Activated CD8-positive, alpha-beta T cell treated with anti-CD3 and anti-CD28 coated beads for 36 hours (primary cell): ENCODE measurements at places on chromosomes 5 and 9. TPM values are rescaled to one million over a fixed set of nuclear protein-coding genes. Genes with fewer than 3 reads are reported as not detected.

Gene UNC13B
- total RNA-seq, result 1.3 TPM

Gene GKAP1
- 4.4 TPM for total RNA-seq

DNA sequence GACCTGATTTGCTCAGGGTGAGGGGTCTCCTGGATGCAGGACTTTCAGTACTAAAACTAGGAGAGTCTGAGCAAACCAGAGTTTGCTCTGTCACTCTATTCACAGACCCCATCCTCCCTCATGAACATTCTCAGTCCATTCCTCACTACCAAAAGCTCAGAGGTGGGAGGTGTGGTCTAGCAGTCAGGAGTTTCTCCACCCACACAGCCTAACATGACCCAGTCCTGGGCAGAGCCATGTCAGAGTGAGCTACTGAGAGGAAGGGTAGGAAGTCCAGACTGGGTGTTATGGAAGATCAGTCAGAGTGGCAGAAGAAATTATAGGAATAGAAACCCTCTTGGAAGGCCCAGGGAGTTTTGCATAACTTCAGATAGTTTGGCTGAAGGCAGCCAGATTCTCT lies 113.3 kb upstream of the GRAMD2B start:
- no peak for DNase-seq
- no peaks in the 10 kb centered on the region for H3K36me3 ChIP-seq
- H3K27ac ChIP-seq, result no peak overlapping the region
- no peaks in the 10 kb centered on the region for H3K4me1 ChIP-seq

GRCh38 chr9:92432350-92432749 lies 8.1 kb upstream of the OMD start:
- H3K36me3 ChIP-seq, result peaks cover 1% of the 10 kb centered on the region
- no peaks in the 10 kb centered on the region for H3K27me3 ChIP-seq
- H3K4me3 ChIP-seq, result no peak overlapping the region
- no peak for DNase-seq
- H3K27ac ChIP-seq, result no peak overlapping the region
- H3K4me1 ChIP-seq, result no peaks in the 10 kb centered on the region

DNA sequence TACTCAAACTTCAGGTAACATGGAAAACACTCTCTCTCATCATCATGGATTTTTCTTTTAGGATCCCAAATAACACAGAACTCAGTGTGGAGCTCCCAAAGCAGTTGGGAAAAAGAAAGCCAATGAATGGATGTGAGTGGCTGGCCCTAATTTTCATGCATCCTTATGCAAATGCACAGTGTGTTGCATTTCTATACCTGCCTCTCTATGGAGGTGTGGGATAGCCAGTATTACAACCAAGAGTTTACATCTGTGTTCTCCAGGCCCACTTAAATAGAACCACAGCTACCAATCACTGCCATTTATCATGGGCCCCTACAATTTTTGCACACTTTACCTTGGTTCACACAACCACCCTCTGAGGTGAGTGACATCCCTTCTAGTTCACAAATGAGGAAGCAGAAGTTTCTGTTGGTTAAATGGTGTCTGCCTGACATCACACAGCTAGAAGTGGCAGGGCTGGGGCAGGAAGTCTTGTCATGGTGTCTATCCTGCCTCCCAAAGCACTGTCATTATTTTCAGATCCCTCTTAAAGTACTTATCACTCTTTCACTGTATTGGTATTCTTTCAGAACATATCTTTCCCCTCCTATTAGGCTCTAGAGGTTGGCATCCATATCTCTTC lies 17.3 kb downstream of the MAMDC2 start:
- H3K27me3 ChIP-seq, result peaks cover 19% of the 10 kb centered on the region
- no peak overlapping the region for H3K4me3 ChIP-seq
- no peak for DNase-seq
- no peak overlapping the region for H3K27ac ChIP-seq

DNA sequence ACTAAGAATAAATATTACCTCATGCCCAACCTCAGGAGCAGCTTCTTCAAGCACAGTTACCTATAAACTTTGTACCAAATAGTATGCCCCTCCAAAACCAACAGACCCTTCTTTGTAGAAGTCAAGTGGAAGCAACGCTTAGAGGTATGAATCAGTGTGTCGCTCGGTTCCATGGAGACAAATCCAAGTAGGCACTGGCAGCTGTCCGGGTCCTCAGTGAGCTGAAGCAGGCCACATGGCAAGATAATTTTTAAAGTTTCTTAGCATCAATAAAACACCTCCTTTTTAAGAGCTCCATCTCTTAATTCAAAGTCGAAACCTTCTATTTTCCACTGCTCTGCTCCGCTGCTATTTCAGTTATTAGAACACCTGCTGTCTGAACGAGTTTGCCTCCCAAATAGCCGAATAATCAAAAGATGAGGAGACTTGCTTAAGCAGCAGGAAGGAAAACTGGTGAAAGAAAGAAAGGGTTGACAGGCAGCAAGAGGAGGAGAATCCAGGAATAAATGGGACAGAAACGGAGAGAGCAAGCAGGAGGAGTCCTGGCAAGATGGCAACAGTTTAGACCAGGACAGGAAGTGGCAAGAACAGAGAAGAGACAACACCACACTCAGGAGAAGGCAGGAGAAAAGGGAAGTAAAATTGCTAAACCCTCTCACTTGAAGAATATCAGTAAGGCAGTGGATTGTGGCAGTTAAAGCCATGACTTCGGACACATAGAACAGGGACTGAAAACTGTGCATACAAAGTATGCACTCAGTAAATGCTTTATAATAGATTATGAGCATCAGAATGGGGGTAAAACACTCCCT lies 65.0 kb downstream of the PPP2R2B start:
- no peaks in the 10 kb centered on the region for H3K27me3 ChIP-seq
- H3K27ac ChIP-seq, result no peak overlapping the region
- no peak for DNase-seq
- no peak overlapping the region for H3K4me3 ChIP-seq
- H3K36me3 ChIP-seq, result no peaks in the 10 kb centered on the region
